ENCODE measurements at places on chromosomes 4 and X. TPM values are rescaled to one million over a fixed set of nuclear protein-coding genes. Genes with fewer than 3 reads are reported as not detected.

The RAB39B gene
- polyA plus RNA-seq = 26.2 TPM

The SH3TC1 gene
- polyA plus RNA-seq = not detected

The RHOXF1 gene
- polyA plus RNA-seq = 1.6 TPM

The ATP2B3 gene
- 4.4 TPM for polyA plus RNA-seq

The AWAT2 gene
- polyA plus RNA-seq = not detected

The CLDN34 gene
- not detected for polyA plus RNA-seq

The CXXC4 gene
- polyA plus RNA-seq = 127 TPM

The EPGN gene
- polyA plus RNA-seq = not detected

The CDKL2 gene
- polyA plus RNA-seq = 25.7 TPM

The UGT2B7 gene
- not detected for polyA plus RNA-seq

The OTUD6A gene
- polyA plus RNA-seq = not detected

The PAGE2B gene
- polyA plus RNA-seq = not detected

The WWC2 gene
- polyA plus RNA-seq = 3.9 TPM

The MOB1B gene
- 32.9 TPM for polyA plus RNA-seq

The TSR2 gene
- polyA plus RNA-seq = 22.4 TPM

The GRIA3 gene
- 7.8 TPM for polyA plus RNA-seq

The ERVMER34-1 gene
- polyA plus RNA-seq = not detected

The DDIT4L gene
- polyA plus RNA-seq = not detected
